ENCODE measurements at places on chromosomes 16 and 17. TPM values are rescaled to one million over a fixed set of nuclear protein-coding genes. Genes with fewer than 3 reads are reported as not detected.

Gene CCL8
- not detected for total RNA-seq

Gene SGCA
- total RNA-seq = not detected

Gene MSLN
- not detected for total RNA-seq

Gene TBC1D3I
- 0.72 TPM for total RNA-seq

Gene SLC5A11
- total RNA-seq = not detected

Gene CRYBA1
- not detected for total RNA-seq

DNA sequence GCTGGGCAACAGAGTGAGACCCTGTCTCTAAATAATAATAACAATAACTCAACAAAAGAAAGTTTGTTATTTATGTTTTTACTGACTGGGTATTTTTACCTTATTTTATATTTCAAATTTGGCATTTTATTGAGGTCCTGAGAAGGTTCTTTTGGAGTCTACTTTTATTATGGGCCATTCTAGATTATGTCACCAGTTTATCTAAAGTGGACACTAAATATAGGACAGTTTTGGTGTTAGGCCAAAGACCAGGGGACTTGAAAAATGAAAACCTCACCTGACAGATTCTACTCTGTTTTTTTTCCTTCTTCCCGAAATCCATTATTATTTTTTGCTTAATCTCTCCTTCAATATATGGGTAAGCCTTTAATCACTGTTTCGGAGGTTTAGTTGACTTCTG lies 8.1 kb downstream of the FTO start:
- H3K27ac ChIP-seq = no peak overlapping the region
- no peaks in the 10 kb centered on the region for H3K27me3 ChIP-seq
- no peak overlapping the region for H3K4me3 ChIP-seq
- no peak for DNase-seq

DNA sequence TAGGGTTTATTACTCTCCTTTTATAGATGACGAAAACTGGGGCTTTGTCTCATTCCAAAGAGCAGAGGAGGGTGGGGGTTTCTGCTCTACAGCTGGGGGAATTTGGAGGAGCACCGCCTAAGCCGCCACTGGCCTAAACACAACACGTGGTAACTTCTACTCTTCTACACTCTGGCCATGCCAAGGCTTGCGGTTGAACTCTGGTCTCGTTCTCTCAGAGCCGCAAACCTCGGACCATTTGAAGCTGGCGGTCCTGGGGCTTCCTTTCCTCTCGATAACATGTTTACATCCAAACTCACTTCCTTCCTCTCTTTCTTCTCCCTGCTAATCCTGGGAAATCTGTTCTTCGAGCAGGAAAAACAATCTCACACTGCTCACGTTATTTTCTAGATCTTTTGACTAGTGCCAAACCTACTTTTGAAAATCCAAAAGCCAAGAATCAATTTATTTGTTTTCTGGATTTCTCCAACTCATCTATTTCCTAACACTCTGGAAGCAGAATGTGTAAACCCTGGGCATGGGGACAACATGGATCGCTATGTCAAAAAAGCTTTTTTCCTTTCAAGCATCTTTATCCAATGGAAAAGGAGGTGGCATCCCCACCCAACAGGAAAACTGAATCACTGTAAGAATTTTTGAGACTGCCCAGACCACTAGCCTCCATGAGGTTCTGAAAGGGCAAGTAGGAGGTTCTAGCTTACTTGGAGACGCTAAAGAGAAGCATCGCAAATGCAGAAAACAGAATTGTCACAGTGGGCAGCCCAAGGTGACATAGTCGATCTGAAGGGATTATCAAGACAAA lies 13.6 kb upstream of the EEF2K start:
- peaks cover 12% of the 10 kb centered on the region for H3K36me3 ChIP-seq
- H3K4me1 ChIP-seq = peaks cover 61% of the 10 kb centered on the region
- peak; percentile 88 for DNase-seq
- peaks cover 2% of the 10 kb centered on the region for H3K27me3 ChIP-seq

DNA sequence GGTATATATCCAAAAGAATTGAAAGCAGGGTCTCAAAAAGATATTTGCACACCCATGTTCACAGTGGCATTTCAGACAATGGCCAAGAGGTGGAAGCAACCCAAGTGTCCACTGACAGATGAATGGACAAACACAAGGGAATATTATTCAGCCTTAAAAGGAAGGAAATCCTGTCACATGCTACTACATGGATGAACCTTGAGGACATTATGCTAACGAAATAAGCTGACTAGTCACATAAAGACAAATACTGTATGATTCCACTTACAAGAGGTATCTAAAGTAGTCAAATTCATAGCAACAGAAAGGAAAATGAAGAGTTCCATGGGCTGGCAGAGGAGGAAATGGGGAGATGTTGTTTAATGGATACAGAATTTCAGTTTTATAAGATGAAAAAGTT lies 41.4 kb downstream of the TEX2 start:
- no peaks in the 10 kb centered on the region for H3K27me3 ChIP-seq
- no peak overlapping the region for H3K4me3 ChIP-seq
- H3K27ac ChIP-seq = no peak overlapping the region
- peaks cover 10% of the 10 kb centered on the region for H3K4me1 ChIP-seq
- peaks cover 1% of the 10 kb centered on the region for H3K36me3 ChIP-seq

- no peak overlapping the region for H3K27ac ChIP-seq
- H3K27me3 ChIP-seq = no peaks in the 10 kb centered on the region
- H3K36me3 ChIP-seq = no peaks in the 10 kb centered on the region
- H3K4me3 ChIP-seq = no peak overlapping the region
- no peak for DNase-seq
- no peaks in the 10 kb centered on the region for H3K4me1 ChIP-seq
These were observed 30.1 kb downstream of the DNAH9 start for GRCh38 chr17:11628374-11628773.

DNA sequence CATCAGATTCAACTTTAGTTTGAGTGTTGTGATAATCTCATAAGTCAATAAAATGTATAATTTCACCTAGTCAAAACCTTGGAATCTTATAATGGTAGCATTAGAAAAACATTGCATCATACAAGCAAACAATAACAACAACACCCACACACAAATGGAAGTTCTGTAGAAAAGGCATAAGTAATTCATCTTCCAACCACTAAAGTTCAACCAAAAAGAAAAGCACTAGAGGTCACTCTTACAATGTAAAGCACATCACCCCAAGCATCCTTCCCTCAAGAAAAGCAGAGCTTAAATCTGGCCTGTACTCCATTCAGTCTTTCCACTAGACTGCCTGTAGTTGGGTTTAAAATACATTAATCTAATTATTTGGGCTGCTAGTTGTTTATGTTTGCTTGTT lies 1.8 kb downstream of the CNTNAP4 start:
- no peak for DNase-seq
- H3K36me3 ChIP-seq = no peaks in the 10 kb centered on the region
- H3K27ac ChIP-seq = no peak overlapping the region
- H3K4me1 ChIP-seq = no peaks in the 10 kb centered on the region
- H3K4me3 ChIP-seq = no peak overlapping the region

- no peak overlapping the region for H3K4me3 ChIP-seq
- peaks cover 11% of the 10 kb centered on the region for H3K27me3 ChIP-seq
- H3K4me1 ChIP-seq = no peaks in the 10 kb centered on the region
- no peaks in the 10 kb centered on the region for H3K36me3 ChIP-seq
- DNase-seq = no peak
These were observed 5.2 kb upstream of the PRSS21 start for GRCh38 chr16:2811703-2812471.

DNA sequence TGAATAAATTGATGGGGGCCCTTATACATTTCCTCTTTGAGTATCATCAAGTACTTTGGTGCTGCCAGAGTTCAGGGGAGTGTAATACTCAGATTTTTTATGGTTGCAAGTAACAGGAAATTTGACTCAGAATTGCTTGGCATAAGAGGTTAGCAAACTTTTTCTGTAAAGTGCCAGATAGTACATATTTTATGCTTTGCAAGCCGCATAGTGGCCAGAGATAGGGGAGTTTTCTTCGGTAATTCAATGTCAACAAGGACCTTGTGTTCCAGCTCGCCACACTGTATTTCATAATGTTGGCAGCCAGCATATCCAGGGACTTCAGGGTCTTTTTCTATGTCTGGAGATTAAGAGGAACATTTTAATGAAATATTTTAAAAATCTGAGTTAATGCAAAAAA lies 51.0 kb upstream of the MARCHF10 start:
- H3K36me3 ChIP-seq = no peaks in the 10 kb centered on the region
- H3K4me3 ChIP-seq = no peak overlapping the region
- no peak for DNase-seq
- peaks cover 11% of the 10 kb centered on the region for H3K27me3 ChIP-seq
- no peaks in the 10 kb centered on the region for H3K4me1 ChIP-seq

GRCh38 chr17:65362826-65363225 lies 198.6 kb downstream of the AXIN2 start:
- no peaks in the 10 kb centered on the region for H3K4me1 ChIP-seq
- no peak overlapping the region for H3K27ac ChIP-seq
- H3K27me3 ChIP-seq = no peaks in the 10 kb centered on the region

GRCh38 chr17:74759243-74759801 lies 10.9 kb downstream of the NHERF1 start:
- H3K36me3 ChIP-seq = peaks cover 23% of the 10 kb centered on the region
- H3K4me1 ChIP-seq = peaks cover 70% of the 10 kb centered on the region
- peak overlapping the region; percentile 80 for H3K27ac ChIP-seq
- H3K4me3 ChIP-seq = peak overlapping the region; percentile 71
- DNase-seq = peak; percentile 74

DNA sequence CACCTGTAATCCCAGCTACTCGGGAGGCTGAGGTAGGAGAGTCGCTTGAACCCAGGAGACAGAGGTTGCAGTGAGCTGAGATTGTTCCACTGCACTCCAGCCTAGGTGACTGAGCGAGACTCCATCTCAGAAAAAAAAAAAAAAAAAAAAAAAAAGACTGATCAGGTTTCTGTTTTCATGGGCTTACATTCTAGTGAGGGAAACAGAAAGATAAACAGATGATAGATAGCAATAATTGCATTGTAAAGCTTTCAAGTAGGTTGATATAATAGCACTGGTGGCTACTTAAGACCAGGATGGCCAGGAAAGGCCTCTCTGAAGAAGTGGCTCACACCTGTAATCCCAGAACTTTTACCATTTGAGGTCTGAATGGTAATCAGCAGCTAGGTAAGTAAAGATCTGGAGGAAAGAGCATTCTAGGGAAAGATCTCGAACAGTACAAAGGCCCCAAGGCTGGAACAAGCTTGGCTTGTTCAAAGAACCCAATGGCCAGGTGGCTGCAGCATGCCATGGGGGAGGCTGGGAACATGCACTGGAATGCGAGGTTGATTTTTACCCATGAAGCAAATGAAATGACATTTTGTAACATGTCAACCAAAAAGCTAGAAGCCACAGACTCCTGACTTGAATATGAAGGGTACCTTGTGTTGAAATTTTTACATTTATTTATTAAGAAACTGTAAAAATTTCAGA lies 108.3 kb upstream of the DHX40 start:
- H3K4me3 ChIP-seq = no peak overlapping the region
- no peak for DNase-seq
- no peak overlapping the region for H3K27ac ChIP-seq
- no peaks in the 10 kb centered on the region for H3K36me3 ChIP-seq

DNA sequence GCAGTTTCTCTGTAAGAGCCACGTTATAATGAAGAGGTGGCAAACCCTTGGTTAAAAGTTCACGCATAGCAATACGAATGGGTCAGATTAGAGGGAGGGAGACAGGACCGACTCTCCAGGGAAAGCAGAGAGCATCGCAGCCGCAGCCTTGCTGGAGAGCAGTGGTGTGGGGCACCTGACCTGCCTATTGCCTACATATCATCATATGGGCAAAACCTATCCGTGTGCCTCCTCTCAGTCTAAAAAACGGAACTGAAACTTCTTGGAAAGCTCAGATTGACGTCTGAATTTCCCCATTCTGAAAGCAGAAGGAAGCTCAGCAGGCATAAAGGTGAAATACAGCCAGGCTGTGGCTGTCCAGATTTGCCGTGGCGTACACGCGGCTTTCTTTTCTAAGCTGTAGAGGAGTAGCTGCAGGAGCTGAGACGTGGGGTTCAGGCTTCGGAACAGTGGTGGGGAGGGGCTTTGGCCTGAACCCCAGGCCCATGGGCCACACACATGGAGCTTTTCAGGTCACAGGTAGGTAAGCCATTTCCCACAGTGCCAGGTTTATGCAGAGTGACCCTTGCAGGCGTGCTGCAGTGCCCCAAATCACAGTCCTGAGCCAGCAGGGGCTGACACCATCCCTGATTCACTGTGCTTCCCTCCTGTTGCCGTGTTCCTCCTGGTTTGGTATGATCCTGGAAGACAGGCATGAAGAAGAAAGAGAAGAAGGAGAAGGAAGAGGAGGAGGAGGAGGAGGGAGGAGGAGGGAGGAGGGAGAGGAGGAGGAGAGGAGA lies 41.6 kb upstream of the TNRC6C start:
- no peaks in the 10 kb centered on the region for H3K36me3 ChIP-seq
- H3K27me3 ChIP-seq = peaks cover 49% of the 10 kb centered on the region
- no peak overlapping the region for H3K4me3 ChIP-seq
- no peak for DNase-seq

GRCh38 chr17:46783031-46783593 lies 35.4 kb downstream of the WNT3 start:
- H3K4me3 ChIP-seq = no peak overlapping the region
- no peak for DNase-seq
- H3K27me3 ChIP-seq = no peaks in the 10 kb centered on the region
- H3K4me1 ChIP-seq = no peaks in the 10 kb centered on the region
- no peak overlapping the region for H3K27ac ChIP-seq

DNA sequence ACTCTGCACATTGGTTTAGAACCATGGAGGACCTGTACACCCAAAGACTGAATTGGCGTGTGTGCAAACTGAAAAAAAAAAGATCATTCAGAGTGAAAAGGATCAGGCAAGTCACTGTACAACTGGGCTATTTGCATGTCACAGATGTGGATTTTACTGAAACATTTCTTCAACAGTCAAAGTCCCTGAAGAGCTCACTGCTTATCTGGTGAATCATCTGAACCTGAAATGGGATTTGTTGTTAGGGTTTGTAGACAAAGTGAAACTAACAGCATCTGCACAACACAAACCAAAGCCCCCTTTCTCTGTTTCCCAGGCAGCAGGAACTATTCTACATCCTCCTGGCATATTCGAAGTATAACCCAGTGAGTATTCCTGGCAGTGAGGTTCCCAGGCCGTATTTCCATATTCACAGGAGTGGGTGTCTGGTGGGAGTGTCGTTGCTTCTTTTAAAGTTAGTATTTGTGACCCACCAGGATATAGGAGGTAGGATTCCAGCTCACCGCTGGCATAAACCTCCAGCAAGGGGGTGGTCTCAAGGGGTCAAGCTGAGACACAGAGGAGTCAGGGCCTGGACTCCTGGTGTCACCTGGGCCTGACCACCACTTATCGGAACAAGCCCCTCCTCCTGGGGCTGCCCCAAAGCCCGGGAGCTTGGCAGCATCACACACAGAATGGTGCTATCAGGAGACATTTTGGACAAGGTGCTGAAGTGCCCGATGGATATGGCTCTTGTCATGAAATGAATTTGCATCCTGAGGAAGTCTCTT lies 80.9 kb downstream of the GOSR1 start:
- no peaks in the 10 kb centered on the region for H3K36me3 ChIP-seq
- no peak overlapping the region for H3K4me3 ChIP-seq
- peaks cover 2% of the 10 kb centered on the region for H3K27me3 ChIP-seq
- DNase-seq = no peak

DNA sequence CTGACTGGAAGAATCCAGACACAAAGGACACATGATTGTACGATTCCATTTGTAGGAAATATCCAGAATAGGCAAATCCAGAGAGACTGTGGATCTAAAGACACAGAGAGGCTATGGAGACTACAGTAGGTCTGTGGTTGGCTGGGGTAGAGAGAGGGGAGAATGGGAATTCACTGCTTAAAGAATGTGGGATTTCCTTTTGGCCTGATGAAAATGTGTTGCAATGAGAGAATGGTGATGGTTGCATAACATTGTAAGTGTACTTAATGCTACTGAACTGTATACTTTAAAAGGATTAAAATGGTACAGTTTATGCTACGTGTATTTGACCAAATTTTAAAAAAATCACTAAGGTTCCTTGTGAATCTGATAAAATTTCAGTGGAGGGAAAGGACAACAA lies 62.1 kb downstream of the GPRC5B start:
- H3K36me3 ChIP-seq = no peaks in the 10 kb centered on the region
- H3K27ac ChIP-seq = no peak overlapping the region
- H3K4me3 ChIP-seq = no peak overlapping the region
- H3K4me1 ChIP-seq = no peaks in the 10 kb centered on the region
- no peak for DNase-seq
- no peaks in the 10 kb centered on the region for H3K27me3 ChIP-seq

All from activated CD4-positive, alpha-beta T cell treated with anti-CD3 and anti-CD28 coated beads, Interleukin-2, amount 10 ng/mL, durations not matched to agents 7 days and 5 days (primary cell).